ENCODE measurements at places on chromosomes 1 and 21.

DNA sequence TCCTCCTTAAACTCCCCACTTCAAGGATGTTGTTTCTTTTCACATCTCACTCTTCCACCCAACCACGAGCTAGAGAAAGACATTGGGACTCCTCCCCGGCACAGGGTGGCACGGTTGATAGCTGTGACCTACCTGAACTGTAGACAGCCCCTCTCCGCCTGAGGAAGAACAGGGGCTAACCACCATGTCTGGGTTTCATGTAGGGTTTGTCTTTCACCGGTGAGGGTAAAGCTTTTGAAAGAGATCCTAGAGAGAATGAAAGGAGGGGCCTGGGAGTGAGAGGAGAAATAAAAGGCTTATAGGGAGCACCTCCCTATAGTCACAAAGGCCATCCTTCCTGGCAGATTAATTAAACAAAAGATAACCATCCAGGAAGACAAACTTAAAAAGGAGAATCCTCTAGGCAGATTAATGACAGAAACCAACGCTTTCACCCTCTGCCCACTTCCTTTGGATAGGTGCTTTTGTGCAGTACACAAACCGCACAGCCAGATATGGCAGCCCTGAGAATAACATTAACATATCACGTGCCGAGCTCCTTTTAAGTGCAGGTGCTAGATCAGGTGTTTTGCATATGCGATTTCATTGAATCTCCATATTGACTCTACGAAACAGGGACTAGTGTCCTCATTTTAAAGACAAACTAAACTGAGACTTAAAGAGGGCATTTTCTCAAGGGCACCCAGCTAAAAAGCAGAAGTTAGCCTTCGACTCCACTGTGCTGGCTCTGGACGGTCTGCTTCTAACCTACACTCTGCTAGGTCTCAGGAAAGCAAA, 178.1 kb upstream of the RUNX1 start:
- no peak for DNase-seq

- DNase-seq = no peak
Observed at GRCh38 chr1:21329209-21329844, 39.1 kb upstream of the ECE1 start.

DNA sequence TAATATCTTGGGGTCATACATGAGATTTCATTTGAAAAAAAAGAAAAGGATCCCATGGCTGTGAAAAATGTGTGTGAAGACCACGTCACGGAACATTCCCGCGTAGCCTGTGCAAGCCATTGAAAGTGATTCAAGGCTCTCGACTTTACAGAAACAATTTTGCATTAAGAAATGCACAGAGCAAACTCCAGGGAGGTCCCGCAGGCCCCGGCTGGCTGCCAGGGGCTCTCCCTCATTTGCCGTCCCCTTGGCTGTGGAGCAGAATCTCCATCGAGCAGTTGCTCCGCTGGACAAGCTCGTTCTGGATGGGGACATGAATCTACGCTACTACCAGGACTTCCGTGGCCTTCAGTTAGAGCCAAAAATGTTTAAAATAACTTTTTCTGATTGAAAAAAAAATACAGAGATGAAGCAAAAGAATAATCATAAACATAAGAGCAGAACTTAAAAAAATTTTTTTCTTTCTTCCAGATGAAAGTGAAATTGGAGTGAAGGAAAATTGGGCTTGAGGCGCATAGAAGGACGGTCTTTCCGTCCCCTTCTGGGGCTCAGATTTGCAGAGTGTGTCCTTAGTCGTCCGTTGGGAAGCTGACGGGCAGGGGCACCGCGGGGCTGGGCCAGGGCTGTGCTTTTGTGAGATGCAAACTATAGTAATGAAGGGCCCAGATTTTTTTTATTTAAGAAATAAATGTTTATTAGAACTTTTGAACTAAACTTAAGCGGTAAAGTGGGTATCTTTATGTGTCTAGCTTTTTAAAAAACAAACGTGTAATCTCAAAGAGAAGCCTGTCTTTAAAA, 68.1 kb upstream of the ARHGEF16 start:
- DNase-seq = no peak

DNA sequence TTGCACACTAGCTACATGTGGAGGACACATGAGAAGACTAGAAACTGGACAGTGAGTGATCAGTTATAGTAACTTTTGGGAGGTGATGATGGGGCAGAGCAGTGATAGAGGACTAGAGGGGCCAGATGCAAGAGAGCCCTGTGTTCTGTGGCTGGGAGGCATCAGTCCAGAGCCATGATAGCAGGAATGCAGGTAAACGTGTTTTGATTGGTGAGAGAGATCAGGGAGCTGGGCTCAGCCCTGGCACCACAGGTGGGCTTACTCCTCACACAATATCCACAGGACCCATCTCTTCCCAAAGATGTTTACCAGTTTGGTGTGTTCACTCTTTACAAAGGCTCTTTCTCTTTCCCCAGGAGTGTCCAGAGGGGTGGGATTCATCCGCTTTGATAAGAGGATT, 86.5 kb downstream of the ELAVL4 start:
- DNase-seq = no peak

GRCh38 chr1:54500107-54500431, 48.0 kb upstream of the ACOT11 start:
- DNase-seq = no peak

DNA sequence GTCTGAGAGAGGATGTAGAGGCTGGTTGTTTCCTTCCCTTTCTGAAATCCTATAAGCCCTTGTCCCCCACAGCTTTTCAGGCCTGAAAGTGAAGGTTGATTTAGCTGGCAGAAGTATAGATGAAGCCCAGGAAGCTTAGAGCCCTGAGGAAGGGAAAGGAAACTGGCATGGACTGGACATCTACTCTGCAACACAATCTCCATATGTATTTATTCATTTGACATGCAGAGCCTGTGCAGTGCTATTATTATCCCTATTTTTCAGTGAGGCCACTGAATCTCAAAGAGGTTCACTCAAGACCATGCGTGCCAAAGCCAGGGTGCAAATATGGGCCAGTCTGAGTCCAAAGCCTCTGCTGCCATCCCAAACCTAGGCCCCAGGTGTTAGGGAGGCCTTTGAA, 78.5 kb upstream of the KCND3 start:
- no peak for DNase-seq

DNA sequence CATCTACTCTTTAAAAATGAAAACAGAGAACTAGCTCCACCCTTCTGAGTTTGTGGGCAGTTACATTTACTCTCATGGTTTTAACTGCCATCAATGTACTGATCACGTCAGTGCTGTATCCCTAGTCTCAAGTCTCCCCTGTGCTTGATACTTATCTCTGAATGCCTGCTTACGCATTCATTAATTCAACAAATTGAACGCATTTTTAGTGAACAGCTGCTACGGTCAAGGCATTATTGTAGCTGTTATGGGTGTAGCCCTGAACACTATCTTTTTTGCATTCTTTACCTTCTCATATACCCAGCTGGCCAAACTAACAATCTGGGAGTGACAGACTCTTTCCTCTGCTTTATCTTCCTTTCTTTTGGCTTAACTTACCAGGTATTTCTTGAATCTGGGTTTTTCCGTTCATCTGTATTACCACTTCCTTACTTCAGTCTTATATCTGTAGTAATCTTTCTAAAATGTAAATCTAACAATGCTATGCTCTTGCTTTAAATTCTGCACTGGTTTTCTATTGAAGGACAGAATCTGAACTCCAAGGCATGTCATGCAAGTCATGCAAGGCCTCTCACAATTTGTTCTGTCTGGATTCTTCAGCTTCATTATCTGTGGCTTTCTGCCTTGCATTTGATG, 33.3 kb downstream of the SMG7 start:
- no peak for DNase-seq

DNA sequence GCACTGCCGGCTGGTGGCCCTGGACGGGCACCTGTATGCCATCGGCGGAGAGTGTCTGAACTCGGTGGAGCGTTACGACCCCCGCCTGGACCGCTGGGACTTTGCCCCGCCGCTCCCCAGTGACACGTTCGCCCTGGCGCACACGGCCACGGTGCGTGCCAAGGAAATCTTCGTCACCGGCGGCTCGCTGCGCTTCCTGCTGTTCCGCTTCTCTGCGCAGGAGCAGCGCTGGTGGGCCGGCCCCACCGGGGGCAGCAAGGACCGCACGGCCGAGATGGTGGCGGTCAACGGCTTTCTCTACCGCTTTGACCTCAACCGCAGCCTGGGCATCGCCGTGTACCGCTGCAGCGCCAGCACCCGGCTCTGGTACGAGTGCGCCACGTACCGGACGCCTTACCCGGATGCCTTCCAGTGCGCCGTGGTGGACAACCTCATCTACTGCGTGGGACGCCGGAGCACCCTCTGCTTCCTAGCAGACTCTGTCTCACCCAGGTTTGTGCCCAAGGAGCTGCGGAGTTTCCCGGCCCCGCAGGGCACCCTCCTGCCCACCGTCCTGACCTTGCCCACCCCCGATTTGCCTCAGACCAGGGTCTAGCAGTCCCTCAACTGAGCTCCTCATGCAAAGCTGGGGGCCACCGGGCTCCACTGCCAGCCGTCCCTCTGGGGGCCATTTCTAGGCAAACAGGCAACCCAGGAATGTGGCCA, 2.1 kb downstream of the KLHDC7A start:
- no peak for DNase-seq

DNA sequence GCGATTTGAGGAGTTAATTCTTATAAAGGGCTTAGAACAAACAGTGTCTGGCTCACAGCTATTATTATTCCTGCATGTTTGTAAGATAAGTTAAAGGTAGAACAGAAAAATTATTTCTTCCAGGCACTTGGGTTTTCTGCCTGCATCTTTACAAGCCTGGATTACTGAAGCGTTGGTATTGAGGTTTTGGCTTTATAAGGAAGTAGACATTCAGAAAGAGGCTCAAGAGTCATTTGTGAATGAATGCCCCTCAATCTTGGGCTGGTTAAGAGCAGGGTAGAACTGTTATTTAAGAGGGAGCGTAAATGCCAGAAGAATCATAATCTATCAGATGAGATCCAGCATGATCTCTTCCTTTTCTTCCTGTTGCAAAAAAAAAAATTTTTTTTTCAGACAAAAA, 77.3 kb upstream of the ARID1A start:
- DNase-seq = no peak

- no peak for DNase-seq
Observed at GRCh38 chr1:86296305-86297205, 99.6 kb downstream of the ODF2L start.

- DNase-seq = no peak
Observed at GRCh38 chr1:231384696-231385415, 37.2 kb downstream of the EGLN1 start.

DNA sequence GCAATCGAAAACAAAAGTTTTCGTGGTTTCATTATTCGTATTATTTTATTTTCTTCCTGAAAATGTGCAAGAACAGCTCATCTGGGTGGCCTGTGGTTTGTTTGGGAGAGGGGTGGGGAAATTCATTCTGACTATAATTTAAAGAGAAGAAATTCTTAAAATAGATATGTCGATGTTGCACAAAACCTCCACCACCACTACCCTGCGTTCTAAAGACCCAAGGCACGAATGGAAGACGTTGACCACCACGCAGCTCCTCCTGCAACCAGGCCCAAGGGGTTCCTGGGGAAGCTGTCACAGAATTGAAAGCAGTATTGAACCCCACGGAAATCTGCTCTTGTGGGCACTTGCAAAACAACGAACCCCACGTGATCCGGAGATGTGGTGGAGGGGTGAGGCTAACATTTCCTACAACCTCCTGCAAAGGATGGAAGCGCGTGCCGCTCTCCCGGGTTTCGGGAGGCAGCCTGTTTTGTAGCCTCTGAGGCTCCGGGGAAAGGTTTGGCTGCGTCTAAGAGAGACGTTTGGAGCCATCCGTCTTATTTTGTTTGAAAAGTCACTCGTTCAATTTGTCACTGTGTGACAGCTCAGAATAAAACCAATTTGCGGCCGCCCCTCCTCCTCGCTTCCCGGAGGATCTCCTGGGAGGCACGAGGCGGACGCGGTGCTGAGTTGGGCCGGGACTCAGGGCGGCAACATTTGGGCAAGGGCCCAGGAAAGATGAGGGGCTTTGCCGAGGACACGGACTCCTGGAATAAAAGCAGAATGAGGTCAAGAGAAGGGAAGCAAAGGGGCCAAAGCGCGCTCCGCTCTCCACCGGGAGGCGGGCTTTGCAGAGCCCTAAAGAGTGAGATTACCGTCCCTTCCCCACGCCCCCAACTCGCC, 810 bp upstream of the HLX start:
- no peak for DNase-seq

- no peak for DNase-seq
Observed at GRCh38 chr1:182119631-182120030, 58.1 kb upstream of the ZNF648 start.

DNA sequence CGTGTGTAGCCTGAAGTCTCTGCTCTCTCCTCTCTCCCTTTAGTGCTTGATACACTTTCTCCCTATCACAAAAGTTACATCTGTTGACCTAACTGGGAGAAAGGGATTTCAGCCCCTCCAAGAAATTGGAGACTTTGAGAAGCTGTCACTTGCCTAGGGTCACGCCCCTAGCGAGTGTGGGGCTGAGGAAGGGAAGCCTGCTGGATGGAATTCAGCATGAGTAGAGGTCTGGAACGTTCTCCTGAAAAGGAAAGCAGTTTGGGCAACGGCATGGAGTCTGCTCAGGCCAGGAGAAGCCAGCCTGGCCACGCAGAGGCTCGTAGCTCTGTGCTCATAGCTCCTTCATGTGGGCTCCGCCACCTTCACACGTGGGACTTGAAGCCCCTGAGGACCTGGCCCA, 22.4 kb downstream of the COL16A1 start:
- no peak for DNase-seq

DNA sequence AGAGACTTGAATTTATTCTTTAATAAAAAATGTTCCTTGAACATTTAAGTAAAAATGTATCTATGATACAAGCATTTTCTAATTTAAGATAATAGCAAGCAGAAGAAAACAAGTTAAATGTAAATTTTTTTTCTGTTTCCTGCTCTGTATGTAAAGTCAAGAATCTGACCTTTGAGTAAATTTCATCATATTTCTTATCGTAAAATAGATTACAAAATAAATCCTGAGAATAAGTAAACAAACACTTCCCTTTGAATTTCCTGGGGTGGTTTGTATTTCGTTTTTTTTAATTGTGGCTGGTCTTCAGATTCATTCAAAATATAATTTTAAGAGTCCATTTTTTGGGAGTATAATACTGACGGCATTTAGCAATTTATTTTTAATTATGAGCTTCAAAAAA, 77.6 kb downstream of the POU2F1 start:
- DNase-seq = no peak

- DNase-seq = no peak
Observed at GRCh38 chr21:38733972-38734546, 71.7 kb upstream of the ETS2 start.

Data from NCI-H446 treated with DMSO at 0.1 percent for 48 hours (cell line).